ENCODE measurements at places on chromosomes 4 and X. TPM values are rescaled to one million over a fixed set of nuclear protein-coding genes. Genes with fewer than 3 reads are reported as not detected.

DNA sequence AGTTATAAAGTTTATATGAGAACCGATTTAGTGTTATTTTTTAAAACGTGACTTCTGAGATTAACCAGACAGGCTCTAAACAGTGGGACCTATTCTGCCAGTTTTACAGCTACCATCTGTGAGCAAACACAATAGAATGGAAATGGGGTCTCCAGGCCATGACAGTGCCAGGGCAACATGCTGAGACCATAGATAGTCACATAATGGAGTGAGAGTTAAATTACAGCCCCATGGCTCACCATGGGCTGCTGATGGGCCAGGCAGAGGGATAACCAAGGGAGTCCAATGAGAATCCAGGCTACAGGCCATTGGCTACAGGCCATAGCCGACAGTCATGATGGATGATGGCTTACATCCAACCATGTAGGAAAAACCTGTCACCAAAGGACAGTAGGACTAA, 183.5 kb upstream of the NDP start:
- DNase-seq = no peak

DNA sequence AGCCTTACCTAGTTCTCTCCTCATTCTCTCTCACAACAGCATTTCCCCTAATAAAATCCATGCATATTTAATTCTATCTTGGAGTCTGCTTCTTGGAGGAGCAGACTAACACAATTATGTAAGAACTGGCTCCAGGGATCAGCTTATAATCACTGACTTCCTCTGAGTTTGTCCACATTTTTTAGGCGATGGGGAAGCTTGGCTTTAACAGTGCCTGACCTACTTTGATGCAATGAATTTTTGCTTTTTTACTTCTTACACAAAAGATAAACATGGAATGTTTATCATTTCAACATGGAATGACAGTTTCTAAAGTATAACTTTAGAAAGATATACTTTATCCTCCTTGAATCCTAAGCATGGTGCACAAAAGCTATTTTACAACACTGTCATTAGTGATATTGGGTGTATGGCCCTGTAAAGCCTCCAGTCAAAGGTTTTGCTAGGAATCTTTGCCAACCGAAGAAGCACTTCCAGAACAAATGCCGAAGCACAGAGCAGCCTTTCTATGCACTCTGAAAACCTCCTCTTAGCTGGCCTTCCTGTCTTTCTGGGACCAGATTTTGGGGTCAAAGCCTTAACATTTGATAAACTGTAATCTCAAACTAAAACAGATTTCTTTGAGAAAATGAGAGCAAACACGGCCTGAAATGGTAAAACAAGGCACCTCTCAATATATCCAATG, 736 bp downstream of the BDH2 start:
- DNase-seq = no peak

GRCh38 chr4:121827853-121828252, 4.2 kb upstream of the CCNA2 start:
- no peak for DNase-seq

DNA sequence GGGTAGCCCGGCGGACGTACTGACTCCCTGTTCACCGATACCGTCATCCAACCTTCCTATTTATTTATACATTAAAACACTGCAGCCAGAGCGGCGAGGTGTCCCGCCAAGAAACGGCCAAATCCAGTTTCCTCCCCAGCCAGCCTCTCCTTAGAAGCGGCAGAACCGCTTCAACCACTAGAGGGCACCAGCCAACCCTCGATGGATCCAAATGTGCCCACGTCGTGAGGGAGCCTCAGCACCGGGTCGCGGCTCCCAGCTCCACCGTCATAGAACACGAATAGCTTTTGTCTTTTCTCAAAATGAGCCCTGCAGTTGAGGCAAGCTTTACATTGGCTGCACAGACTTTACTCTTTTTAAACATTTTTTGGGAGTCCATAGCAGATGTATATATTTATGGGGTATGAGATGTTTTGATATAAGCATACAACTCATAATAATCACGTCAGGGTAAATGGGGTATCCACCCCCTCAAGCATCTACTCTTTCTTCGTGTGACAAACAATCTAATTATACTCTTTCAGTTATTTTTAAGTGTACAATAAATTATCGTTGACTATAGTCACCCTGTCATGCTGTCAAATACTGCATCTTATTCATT, 13.0 kb upstream of the HELT start:
- DNase-seq = peak; percentile 95

DNA sequence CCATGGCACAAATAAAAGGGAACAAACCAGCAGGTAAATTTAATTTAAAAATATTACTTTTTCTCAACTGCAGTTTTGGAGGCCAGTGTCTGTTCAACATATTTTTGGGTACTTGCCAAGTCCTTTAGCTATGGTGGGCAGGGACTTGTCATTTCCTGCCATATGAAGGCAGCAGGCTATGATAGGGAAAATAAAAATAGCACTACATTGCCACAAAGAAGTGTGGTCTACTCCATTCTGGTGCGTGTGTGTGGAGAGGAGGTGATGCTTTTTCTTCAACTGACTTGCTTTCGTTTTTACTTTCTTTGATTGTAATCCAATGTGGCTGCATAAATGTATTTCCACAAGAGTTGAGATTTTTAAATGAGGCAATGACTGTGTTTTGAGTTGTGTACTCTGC, 17.2 kb downstream of the GPR174 start:
- no peak for DNase-seq

- no peak for DNase-seq
These were observed 783.5 kb downstream of the PCDH18 start for GRCh38 chr4:136748773-136749172.

DNA sequence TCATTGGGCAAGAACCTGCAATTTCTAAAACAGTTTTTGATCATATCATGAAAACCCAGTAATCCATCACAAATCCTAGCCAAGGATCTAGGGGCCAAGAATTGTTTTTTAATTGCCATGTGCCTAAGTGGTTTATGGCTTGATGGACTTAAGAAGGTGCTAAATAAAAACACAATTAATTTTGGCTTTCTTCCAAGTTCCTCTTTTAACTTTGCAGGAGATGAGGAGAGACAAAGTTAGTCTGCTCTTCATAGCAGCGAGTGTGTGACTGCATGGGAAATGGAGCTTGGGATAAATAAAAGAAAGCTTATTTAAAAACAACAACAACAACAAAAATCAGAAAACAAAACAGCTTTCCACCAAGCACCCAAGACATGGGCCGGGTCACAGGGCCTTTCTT, 41.4 kb downstream of the ARHGEF9 start:
- no peak for DNase-seq

GRCh38 chr4:102216666-102217065, 128.6 kb downstream of the SLC39A8 start:
- DNase-seq = no peak

DNA sequence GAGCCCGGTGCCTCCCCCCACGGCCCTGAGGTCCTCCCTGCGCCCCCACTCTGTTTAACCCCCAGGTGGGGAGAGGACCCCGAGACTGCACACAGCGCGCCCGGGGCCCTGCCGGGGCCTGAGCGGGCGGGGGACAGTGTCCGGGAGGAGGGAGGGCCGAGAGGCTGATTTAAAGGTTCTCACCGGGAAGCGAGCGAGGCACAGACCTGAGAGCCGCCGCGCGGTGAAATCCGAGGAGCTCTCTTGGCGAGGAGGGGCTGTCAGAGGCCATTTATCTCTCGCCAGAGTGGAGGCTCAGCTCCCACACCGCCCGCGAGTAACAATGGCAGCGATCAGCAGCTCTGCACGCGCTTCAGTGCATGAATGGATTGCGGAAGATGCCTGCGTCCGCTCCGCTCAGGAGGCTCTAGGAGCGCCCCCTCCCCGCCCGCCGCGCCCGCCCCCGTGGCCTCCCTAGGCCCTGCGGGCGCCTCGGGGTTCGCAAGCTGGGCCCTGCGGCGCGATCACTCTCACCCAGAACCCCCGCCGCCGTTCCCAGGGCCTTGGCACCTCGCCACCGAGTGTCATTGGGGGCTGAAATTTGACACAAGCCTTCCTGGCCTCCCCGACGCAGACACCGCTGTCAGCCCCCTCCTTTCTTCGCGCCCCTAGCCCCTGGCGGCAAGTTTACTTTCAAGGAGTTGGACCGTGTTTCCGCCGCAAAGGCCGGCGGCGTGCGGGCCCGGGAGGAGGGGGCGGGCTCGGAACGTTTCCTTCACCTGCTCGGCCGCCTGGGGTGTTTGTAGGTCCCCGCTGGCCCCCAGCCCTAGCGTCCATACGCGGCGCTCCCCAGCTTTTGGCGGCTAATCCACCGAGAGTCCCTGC, 48.7 kb upstream of the BCOR start:
- DNase-seq = no peak

DNA sequence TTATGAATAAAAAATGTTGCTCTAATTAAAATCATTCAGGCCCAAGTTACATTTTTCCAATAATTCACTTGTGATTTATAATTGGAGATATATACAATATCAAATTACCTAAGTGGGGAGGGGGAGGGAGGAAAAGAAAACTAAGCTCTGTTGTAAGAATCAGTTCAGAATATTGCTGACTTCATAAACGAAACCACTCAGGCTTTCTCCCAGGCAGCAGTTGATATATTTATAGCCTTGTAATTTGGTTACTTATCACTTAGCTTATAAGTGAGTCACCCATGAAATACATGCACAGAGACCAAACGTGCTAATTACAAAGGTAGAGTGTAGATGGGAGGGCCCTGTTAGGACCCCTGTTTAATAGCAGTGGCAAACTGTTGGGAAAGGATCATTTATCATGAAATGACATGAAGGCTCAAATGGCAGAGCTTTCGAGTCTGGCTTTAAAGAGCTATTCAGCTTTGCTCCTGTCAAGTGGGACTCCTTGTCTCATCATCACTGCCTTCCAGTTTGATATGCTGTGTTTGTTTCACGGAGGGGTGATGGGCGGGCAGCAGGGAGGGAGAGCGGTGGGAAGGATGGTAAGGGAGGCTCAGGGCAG, 105.6 kb upstream of the PGRMC2 start:
- DNase-seq = no peak

DNA sequence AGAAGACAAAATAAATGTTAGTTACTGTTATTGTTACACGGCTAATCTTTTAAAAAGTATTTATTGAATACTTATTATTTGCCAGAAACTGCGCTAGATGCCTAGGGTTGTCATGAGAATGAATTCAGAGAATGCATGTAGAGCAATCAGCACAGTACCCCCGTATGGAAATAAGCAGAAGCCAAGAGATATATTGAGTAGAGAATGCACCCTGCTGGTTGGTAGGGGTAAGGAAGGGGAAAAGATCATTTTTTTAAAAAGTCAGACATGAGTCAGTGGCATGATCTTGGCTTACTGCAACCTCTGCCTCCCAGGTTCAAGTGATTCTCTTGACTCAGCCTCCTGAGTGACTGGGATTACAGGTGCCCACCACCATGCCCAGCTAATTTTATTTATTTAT, 13.1 kb upstream of the DRP2 start:
- no peak for DNase-seq

- peak; percentile 89 for DNase-seq
These were observed at the start of gene HCFC1 for GRCh38 chrX:153971450-153972367. Gene HCFC1 (minus strand): TSS chrX:153971818. CDS start chrX:153970840, 978 bp downstream.

- no peak for DNase-seq
These were observed 49.4 kb downstream of the LPAR4 start for GRCh38 chrX:78796916-78797315.

GRCh38 chr4:31995943-31996901, 1276.1 kb downstream of the PCDH7 start:
- DNase-seq = no peak

The GRID2 gene
- not detected for total RNA-seq

The SCRG1 gene
- total RNA-seq = not detected

The ASB9 gene
- not detected for total RNA-seq

The KDM5C gene
- 102 TPM for total RNA-seq

The UGT8 gene
- 1.7 TPM for total RNA-seq

All from lower leg skin (tissue), 4 donors.